NCI-H2081 (cell line): ENCODE measurements at places on chromosomes 2 and 18.

- DNase-seq = no peak
These were observed 8.6 kb upstream of the RPL37A start for GRCh38 chr2:216490061-216490460.

DNA sequence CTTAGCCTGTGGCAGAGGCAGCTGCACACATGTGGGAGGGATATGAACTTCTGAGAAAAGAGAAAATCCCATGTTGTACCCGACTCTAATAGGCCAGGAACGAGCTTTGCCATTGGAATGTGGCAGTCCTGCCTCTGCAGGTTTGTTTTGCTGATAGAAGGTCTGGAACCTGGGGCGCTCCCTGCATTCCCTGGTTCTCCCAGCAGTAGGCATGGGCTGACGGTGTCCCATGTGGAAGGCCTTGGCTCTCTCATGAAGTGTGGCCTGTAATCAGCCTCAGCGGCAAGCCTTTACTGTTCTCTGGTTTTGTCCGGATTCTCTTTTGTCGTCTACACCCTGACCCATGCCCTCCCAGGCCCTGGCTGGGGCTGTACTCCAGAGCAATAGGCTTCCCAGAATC is 72.3 kb downstream of the KIF5C start:
- DNase-seq = no peak

DNA sequence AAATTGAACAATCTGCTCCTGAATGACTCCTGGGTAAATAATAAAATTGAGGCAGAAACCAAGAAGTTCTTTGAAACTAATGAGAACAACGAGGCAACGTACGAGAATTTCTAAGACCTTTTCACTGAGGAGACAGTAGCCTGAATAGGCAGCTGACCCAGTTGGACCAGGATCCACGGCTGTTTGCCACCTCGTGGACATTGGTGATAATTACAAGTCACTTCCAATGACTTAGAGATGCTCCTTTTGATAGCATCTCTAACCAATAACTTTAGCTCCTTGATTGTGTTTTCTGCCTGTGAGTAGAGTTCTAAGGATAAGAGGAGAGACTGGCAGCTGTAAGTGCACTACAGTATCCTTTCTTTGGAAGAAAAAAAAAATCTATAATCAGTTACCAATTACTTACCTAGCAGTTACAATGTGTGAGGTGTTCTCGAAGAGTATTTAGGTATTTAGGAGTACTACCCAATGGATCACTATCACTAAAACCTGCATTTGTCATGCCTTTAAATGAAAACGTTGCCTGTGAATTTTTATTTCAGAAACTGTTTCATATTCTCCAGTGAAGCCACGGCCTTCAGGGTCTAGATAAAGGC is 31.3 kb upstream of the CNTNAP5 start:
- peak; percentile 44 for DNase-seq

- DNase-seq = no peak
These were observed 33.8 kb downstream of the SMIM21 start for GRCh38 chr18:75393721-75394120.

DNA sequence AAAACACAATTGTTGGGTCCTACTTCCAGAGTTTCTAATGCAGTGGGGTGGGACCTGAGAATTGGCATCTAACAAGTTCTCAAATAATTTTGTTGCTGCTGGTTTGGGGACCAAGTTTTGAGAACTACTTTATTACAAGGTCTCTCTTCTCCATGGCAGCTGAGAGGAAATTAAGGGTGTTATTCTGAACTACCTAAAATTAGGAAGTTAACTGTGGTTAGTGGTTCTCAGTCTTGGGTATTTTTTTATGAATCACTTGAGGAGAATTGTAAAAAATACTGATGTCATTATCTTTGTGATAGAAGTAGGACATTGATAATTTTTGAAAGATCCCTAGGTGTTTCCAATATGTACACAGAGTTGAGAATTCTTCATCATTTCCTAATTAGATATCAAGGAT is 210.2 kb downstream of the MC4R start:
- no peak for DNase-seq

- peak; percentile 85 for DNase-seq
These were observed 72.4 kb upstream of the YWHAQ start for GRCh38 chr2:9703085-9703678.

- peak; percentile 70 for DNase-seq
These were observed 1002.8 kb upstream of the NRXN1 start for GRCh38 chr2:52034706-52035105.

GRCh38 chr2:183123959-183124221 is 353 bp upstream of the NUP35 start:
- no peak for DNase-seq

- DNase-seq = no peak
These were observed 2.0 kb downstream of the GAREM2 start for GRCh38 chr2:26174691-26175465.

GRCh38 chr2:143259368-143259958 is 130.2 kb downstream of the ARHGAP15 start:
- DNase-seq = peak; percentile 72

GRCh38 chr2:1750933-1751766 is 6.8 kb upstream of the PXDN start:
- DNase-seq = peak; percentile 85

DNA sequence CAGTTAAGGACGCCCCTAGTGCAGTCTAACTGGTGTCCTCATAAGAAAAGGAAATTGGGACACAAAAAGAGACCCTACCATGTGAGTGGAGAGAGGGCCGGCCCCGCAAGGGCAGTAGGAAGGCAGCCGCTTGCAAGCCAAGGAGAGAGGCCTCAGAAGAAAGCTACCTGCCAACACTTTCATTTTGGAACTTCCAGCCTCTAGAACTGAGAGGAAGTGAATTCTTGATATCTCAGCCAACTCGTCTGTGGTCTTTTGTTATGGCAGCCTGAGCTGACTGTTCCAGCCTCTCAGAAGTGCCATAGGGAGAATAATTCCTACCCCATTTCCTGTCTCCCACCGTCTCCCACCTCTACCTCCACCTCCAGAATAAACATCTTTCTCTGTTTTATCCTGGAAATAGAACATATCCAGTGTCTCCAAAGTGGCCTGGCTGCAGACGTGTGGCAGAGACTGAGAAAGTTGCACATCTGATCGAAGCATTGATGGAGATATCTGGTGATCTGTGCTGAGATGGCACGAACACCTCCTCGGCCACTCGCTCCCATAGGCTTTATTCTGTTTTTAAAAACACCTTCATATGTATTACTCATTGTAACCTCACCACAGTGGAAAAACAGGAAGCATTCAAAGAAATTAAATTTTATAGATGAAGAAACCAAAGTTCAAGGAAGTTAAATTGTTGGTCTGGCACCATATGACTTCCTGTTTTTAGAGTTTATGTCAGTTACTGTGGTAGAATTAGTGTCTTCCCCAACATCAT is 39.5 kb upstream of the MARCO start:
- no peak for DNase-seq

GRCh38 chr2:189444322-189444721 is 3.0 kb downstream of the WDR75 start:
- DNase-seq = no peak

DNA sequence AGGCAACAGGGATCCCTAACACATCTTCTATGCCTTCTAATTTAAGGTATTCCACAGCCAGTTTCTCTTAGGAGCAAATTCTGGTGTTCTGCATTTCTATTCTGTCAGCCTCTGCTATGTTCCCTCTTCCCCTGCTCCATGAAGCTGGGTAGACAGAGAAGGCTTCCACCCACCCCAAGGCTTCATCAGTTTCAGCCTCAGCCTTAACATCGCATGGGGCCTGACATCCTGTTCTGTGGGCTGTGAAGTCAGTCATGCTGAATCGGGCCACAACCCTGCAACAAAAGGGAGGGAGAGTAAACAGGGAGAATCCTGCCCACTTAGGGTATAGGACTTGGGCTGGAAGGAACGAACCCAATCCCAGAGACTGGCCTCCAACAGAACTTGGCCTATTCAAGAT is 70.6 kb upstream of the PPM1B start:
- DNase-seq = no peak

- DNase-seq = no peak
These were observed 74.0 kb upstream of the PELI1 start for GRCh38 chr2:64218137-64218802.

DNA sequence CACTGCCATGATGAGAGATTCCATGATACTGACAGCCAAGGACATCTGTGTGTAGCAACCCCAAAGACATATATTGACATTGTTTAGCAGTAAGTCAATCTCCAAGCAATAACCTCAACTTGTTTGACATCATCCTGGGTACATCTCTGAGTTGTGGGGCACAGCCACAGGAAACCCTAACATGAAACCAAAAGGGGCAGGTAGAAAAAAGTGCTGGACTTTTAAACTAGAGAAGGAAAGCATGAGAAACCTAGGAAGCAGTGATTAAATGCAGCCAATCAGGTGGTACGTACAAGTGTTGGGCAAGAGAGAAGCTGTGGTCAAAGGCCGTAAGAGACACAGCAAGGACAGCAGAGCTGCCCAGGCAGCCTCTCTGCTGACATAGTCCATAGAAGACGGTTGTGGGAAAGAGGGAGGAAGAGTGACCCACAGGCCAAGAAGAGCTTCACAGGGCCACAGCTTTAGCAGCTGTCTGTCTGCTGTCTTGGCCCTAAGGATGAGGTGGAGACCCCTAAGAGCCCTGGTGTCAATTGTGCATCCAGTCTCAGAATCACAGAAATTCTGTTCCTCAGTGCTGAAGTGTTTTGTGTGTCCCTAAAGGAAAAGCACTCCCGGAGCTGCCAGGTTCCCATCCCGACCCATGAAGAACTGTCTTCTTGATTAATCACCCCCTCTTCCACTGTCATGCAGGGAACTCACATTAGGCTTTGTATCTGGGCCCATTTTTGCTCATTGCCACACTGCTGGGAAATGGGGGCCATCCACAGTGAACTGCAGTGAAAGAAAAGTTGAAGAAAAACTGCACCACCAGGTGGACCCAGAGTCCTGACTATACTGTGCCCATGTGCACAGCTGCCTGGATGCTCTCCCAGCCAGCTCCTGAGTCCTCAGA is 25.4 kb upstream of the CHN1 start:
- peak; percentile 42 for DNase-seq

DNA sequence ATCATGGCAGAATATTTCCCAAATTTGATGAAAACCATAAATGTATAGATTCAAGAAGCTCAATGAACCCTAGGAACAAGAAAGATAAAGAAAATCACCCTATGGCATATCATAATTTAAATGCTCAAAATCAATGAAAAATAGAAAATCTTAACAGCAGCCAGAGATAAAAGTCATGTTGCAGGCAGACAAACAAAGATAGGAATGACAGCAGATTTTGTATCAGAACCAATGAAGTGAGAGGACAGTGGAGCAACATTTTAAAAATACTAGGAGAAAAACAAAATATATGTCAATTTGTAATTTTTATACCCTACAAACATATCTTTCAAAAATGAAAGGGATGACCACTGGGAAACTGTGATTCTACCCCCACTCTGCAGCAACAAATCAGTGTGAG is 203.3 kb downstream of the PIEZO2 start:
- DNase-seq = no peak

DNA sequence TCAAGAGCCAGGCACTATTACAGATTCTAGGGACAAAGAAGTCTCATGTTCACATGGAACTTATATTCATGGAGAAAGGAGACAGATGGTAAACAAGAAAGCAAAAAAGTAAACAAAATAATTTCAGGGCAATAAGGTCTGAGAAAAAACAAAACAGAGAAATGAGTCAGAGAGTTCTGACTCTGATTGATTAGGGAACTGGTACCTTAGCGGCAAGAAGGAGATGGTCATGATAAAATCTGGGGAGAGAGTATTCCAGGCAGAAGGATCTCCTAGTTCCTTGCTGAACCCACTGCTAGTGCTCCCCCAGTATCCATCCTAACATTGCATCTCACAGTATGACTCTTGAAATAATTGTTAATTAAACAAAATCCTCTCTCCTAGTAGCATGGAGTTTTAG is 161.8 kb upstream of the KLF7 start:
- DNase-seq = no peak

DNA sequence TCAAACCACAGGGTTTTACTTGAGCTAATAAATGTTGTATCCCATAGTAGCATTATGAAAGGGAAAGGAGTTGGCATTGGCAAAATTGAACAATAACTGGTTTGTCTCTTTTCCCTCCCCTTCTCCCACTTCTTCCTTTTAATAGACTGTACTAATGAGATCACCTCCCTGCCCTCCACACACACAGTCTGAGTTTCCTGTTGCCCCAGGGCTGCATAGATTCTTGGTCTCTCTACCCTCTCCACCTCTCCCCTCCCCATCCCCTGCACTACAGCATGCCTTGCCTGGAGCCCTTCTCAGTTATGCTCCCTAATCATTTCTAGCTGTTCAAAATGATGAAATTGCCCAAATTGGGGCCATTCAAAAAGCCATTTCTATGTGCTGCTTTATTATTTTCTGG is 37.2 kb upstream of the NEMP2 start:
- no peak for DNase-seq

DNA sequence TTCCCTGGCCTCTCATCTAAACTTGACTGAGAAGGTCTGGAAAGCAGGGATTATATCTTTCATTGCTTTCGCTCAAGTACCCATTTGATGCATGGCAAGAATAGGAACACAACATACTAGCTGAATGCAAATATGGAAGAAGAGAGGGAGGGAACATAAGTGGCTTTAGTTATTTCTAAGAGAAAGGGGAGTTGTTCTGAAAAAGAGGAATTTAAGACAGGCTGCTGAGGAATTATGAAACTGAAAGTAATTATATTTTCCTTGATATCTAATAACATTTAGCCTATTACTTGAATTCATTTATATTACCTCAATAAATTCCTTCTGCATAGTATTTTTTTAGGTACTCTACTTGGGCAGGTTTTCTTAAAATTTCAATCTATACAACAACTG is 105.8 kb upstream of the TTN start:
- DNase-seq = no peak

- DNase-seq = no peak
These were observed 155.5 kb downstream of the CTIF start for GRCh38 chr18:48694295-48694694.

DNA sequence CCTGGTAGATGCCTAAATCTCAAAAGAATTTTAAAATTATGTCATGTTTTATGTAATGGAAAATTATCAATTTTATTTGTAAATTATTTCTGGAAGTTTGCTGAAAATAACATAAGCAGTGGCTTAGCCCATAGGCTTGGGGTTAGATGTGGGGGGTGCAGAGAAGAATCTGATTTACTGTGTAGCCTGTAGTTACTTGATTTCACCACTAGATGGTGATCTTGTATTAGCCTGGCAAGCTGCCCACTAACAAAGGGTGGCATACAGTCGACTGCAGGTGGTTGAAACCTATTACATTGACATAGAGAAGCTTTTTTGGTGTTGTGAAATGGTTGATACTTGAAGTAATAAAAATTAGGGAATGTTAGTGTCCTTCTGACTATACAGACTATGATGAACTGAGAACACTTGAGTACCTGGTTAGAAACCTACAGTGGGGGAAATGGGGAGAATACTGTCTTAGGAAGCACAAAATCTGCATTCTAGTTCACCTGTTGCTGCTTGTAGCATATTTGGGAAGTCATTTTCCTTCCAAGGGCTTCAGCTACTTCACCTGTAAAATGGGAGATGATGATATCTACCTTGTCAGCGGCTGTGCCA is 191.0 kb upstream of the LHCGR start:
- peak; percentile 75 for DNase-seq

- peak; percentile 73 for DNase-seq
These were observed 82.1 kb downstream of the BIN1 start for GRCh38 chr2:127024769-127025358.

- DNase-seq = no peak
These were observed 28.8 kb upstream of the EVA1A start for GRCh38 chr2:75589391-75590105.
